ENCODE measurements at places on chromosomes 16 and 17. TPM values are rescaled to one million over a fixed set of nuclear protein-coding genes. Genes with fewer than 3 reads are reported as not detected.

Gene KCNJ2
- 19.1 TPM for total RNA-seq

Gene PMFBP1
- total RNA-seq = 8.1 TPM

Gene RAB11FIP4
- total RNA-seq = 2.7 TPM

Gene PRAC1
- total RNA-seq = not detected

Gene TMEM92
- total RNA-seq = not detected

Gene FOXC2
- total RNA-seq = 1.0 TPM

Gene CLEC18A
- total RNA-seq = 0.62 TPM

Gene SERPINF2
- not detected for total RNA-seq

Gene PLK1
- 4.6 TPM for total RNA-seq

Gene MGAT5B
- total RNA-seq = not detected

Gene SLFN12L
- 0.62 TPM for total RNA-seq

Gene IRX3
- 5.1 TPM for total RNA-seq

Gene MT3
- total RNA-seq = not detected

Gene TP53TG3C
- not detected for total RNA-seq

Gene CTRB2
- total RNA-seq = not detected

Gene GPR139
- total RNA-seq = not detected

Gene OTOP3
- total RNA-seq = 1.4 TPM

Gene TEX14
- total RNA-seq = under 0.01 TPM

Gene ZCCHC14
- total RNA-seq = 19.2 TPM
